ENCODE measurements at places on chromosomes 3 and 15.

GRCh38 chr3:81302045-81302444 is 459.4 kb downstream of the GBE1 start:
- DNase-seq: no peak

GRCh38 chr15:82122746-82123400 is 77.1 kb upstream of the MEX3B start:
- no peak for DNase-seq

GRCh38 chr3:179970746-179971145 is 66.0 kb downstream of the PEX5L start:
- no peak for DNase-seq

DNA sequence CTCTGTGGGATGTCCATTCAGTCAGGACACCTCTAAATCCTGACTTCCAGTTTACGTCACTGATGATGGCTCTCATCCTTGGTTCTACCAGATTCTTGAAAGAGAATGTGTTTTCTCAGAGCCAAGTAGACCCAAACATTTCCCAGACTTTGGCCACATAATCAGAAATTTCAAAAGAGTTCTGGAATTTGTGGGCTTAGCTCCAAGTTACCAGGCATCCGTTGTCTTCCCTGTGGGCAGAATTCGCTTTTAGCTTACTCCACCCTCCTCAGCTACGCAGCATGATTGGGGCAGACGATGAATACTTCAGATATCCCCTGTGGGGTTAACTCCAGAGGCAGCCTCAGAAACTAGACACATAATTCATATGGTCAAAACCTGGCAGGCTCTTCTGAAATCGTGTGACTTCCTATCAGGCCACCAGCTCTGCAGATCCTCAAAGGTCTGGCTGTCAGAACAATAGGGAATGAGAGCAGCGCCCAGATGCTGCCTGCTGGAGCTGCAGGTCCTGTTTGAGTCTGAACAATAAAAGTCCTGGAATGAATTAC is 30.6 kb downstream of the CRTC3 start:
- DNase-seq: no peak

DNA sequence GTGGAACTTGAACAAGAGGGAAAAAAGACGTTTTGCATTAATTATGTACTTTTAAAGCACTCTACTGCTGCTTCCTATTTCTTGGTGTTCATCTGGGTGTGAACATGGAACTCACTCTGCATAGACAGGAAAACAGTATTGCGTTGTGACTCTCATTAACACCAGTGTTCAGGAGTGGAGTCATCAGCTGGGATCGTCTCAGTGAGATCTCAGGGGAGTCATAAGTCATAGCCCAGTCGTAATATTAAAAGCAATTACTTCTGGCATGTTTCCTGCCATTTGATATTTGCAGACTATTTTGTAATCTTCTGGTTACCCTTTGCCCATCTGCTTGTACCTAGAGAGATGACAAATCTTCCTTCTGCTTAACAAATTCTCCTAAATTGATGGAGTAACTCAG is 462.0 kb upstream of the ATP11B start:
- peak; percentile 7 for DNase-seq
